ENCODE measurements at places on chromosomes 3 and 15.

DNA sequence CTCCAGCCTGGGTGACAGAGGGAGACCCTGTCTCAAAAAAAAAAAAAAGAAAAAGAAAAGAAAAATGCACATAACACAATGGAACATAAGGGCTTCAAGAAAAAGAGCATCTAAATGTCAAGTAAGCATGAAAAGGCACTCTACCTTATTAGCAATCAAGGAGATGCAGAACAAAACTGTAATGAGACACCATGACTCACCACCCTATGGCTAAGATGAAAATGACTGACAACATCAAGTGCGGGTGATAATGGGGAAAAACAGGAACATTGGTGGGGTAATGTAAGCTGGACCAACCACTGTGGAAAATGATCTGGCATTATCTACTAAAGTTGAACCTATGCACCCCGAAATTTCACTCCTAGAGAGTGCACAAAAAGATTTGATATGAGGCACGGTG, 19.6 kb upstream of the NSMCE3 start:
- no peak for DNase-seq

GRCh38 chr3:195095704-195096036, 175.3 kb downstream of the XXYLT1 start:
- DNase-seq = no peak

GRCh38 chr3:195195321-195196209, 75.4 kb downstream of the XXYLT1 start:
- DNase-seq = no peak

DNA sequence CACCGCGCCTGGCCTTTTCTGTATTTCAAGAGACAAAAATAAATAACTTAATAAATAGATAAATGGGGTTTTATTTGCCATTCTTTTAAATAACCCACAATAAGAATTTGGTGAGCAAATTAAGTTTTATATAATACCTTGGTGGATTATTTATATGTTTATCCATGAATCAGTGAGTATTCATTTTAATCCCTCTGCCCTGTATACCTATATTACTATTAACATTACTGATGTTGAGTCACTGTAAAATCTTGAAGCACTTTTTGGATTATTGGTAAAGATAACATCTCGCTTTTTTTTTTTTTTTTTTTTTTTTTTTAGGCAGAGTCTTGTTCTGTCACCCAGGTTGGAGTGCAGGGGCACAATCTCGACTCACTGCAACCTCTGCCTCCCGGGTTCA, 154.1 kb downstream of the ZNF609 start:
- no peak for DNase-seq

DNA sequence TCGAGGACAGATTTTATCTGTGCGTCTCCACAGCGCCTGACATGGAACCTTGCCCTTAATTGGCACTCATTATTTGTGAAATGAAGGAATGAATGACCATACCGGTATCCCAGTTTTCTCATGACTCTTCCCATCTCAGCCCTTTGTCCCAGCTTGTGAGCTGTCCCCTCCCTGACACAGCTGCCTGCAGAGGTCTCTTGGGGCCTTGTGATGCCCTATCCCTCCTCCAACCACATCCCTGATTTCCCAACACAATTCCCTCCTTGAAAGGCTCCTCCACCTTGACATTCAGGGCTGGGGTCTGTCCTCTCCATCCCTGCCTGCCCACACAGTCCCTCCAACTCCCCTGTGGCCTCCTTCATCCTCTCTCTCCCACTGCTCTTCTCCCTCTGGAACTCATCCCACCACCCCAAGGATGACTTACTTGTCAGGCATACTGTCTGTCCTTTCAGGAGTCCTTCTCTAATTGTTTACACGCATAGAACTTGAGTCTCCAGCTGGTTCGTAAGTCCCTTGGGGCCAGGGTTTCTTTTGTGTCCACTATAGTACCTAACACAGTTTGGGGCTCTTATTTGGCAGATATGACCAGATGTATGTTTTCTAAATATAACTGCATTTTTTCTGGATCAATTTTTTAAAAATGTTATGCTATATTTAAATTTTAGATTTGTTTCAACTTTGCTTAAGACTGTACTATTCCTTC, 35.6 kb upstream of the FILIP1L start:
- DNase-seq = no peak

DNA sequence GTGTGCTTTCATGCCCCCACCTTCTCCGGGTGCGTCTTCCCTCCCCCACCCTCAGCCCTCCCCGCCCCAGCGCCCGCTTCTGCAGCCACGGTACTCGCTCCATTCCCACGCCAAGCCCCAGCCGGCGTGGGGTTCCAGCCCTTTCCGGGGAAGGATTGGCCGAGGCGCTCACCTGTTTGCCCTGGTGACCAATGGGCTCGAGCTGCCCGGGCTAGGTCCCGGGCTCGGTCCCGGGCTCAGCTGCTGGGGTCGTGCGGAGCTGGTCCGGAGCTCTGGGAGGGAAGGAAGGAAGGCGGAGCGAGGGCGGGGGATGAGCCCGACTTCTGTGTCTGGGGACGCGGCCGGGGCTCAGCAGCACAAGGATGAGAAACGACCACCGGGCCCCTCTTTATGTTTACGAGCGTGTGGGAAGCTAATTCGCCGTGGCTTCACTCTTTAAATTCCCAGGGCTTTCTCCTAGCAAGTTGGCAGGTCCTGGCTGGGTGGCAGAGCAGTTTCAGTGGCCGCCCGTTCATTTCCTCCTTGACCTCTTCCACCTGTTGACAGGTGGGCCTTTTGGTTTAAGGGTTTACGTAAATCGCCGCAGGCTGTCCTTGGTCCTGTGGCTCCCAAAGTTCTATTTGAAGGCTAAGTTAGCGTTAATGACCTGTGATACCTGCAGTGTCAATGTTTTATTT, at the start of gene IGSF10:
Gene IGSF10 (minus strand): TSS at position 288 of the 677 bp plus-strand sequence. CDS start 2,352 bp downstream, outside the sequence.
- no peak for DNase-seq

DNA sequence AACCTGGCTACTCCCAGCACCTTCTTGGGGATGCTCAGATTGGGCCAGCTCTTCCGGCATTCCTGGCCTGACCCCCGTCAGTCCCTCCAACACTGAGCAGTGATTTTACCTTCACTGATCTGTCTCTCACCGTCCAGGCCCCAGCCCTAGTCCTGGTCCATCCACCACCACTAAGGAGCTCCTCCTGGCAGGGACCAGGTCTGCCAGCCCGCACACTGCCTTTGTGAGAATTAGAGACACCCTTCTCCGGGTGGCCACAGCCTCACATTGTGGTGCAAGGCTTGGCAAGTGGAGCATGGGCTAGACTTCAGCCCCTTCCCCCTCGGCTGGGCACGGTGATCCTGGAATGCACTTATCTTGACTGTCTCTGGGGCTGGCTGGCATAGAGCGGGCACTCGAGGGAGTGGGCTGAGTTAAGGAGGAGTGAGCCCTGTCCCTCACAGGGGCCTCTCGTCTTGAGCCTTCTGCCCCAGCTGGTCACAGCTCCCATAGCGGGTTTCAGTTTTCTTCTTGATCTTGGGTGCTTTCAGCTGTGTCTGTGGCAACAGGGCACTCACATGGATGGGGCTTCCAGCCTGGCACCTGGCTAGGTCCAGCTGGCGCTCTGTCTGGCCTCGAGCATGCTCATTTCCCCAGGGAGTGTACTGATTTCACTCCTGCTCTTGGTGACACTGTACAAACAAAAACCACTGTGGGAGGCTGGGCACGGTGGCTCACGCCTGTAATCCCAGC, 53.9 kb downstream of the LINGO1 start:
- DNase-seq = no peak

DNA sequence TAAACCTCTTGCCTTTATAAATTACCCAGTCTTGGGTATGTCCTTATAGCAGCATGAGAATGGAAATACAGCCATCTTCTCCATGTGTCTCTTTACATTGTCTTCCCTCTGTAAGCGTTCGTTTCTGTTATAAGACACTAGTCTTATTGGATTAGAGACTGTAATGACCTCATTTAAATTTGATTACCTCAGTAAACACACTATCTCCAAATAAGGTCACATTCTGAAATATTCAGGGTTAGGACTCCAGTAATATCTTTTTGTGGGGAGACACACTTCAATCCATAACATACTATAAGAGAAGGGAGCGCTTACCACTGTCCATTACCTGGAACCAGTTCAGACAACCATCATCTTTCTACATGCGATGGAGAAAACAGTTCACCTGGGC, 34.3 kb upstream of the CD47 start:
- no peak for DNase-seq

GRCh38 chr3:102104033-102104432, 254.7 kb downstream of the NFKBIZ start:
- DNase-seq = no peak

- DNase-seq = no peak
Observed at GRCh38 chr3:113223475-113224281, 12.3 kb downstream of the BOC start.

DNA sequence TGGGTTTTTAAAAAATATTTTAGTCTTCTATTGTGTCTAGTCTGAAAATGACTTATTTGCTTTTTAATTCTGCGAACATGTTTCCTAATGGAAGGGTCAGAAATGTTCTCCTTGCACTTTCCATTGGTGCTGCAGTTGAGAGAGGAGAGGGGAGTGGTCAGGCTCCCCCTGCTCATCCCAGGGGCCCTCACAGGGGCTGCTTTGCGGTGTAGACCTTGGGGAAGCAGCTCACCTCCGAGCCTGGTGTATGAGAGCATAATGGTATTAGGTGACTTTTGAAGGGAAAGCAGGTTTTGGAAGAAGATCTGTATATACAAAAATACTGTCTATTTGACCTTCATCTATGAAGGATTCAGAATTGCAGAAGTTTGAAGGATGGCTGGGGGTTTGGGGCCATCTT, 28.3 kb downstream of the APBA2 start:
- no peak for DNase-seq

All from stimulated activated CD8-positive, alpha-beta memory T cell treated with anti-CD3 and anti-CD28 coated beads, Interleukin-15, amount 100 ng/mL, for 48 hours (primary cell).